ENCODE measurements at places on chromosomes 3 and 15.

GRCh38 chr3:170528726-170529125, 57.1 kb downstream of the SLC7A14 start:
- no peak for DNase-seq

DNA sequence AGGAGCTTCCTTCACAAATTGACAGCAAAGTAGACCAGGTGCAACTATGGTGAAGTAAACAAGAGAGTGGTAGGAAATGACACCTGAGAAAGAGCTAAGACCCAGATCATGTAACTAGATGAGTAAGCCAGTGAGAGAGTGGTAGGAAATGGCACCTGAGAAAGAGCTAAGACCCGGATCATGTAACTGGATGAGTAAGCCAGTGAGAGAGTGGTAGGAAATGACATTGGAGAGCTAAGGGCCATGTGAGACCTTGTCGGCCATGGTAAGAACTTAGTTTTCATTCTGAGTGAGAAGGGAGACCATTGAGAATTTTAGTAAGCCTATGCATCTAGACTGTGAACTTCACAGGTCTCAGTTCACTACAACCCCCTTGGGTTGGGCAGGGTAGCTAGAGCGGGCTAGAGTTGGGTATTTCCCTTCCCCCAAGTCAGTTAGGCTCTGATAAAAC, 5.4 kb upstream of the SENP7 start:
- DNase-seq = no peak

DNA sequence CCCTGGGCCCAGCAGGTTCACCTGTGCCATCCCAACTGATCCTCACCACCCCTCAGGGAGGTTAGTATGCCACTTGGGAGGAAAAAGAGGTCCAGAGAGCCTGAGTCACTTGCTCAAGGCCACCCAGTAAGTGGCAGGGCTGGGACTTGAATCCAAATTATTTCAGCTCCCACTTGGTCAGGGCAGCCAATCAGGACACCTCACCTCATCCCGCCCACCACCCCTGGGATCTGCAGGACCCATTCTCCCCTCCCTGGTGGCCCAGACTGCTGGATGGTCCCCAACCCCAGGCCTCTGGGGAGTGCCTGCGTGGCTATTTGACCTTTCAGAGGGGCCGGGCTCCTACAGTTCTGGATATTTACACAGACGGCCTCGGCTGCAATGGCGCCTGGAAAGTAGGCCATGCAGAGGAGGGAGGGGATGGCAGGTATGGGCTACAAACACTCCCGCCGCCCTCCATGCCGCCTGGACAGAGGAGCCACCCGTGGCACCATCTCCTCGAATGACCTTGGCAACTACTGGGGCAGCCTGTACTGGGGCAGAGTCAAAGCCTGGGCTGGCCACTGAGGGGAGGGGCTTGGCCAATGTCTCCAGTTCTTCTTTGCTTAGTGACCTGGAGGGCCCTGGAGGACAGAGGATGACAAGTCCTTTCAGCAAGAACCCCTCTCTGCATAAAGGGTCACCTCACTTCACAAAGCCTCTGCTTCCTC, 153.6 kb upstream of the LINGO1 start:
- no peak for DNase-seq

DNA sequence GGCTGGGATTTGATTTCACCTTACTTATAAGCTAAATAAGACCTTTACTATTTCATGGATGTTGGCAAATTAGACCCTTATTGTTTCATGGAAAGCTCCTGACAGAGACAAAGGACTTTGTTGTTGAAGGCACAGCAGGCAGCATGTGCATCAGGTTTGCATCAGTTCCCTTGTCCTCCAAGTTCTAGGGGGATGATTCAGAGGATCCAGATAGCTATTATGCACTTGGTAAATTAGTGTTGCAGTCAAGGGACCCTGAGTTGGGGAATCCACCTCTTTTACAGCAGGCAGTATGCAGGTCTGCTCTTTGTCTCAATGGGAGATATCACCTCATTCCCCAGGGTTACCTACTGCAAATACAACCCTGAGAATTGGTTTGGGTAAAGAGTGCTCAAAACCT, 131.4 kb upstream of the IGSF10 start:
- no peak for DNase-seq

DNA sequence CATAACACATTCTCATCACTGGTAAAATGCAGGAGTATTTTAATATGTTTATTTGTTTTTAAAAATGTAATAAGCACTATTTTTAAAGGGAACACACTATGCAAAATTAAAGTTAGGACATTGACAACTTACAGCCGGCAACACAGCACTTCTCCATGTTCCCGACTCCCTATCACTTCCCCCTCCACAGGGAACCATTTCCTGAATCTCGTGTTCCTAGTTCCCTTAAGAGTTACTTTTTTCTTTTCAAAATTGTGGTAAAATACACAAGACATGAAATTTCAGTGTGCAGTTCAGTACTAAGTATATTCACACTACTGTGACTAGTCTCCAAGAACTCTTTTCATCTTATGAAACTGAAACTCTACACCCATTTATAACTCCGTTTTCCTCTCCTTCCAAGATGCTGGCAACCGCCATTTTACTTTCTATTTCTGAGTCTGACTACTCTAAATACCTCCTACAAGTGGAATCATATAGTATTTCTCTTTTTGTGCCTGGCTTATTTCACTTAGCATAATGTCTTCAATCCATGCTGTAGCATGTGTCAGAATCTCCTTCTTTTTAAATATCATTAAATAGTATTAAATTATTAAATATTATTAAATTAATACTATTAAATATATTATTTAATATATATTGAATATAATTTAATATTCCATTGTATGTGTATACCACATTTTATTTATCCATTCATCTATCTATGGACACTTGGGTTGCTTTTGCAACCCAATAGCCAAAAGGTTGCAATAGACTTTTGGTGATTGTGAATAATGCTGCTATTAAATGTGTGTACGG, 25.9 kb upstream of the UBE2Q2 start:
- no peak for DNase-seq

GRCh38 chr3:70298385-70298784, 14.1 kb downstream of the MDFIC2 start:
- DNase-seq = no peak

DNA sequence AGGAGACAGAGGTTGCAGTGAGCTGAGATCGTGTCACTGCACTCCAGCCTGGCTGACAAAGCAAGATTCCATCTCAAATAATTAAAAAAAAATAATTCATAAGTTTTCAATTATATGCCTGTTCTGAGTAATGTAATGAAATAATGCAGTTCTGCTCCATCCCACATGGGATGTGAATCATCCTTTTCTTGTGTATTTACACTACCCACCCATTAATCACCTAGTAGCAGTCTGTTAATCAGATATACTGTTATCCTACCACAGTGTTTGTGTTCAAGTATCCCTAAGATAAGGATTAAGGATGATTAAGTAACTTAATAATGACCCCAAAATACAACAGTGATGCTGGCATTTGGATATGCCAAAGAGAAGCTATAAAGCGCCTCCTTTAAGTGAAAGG, 38.8 kb downstream of the PIGB start:
- DNase-seq = no peak

GRCh38 chr3:193214445-193214844, 26.6 kb upstream of the PLAAT1 start:
- no peak for DNase-seq

- no peak for DNase-seq
Observed at GRCh38 chr15:100346866-100347512, 5.2 kb upstream of the ADAMTS17 start.

- no peak for DNase-seq
Observed at GRCh38 chr3:183301937-183302580, 49.0 kb downstream of the B3GNT5 start.
